ENCODE measurements at places on chromosomes 12 and 14.

DNA sequence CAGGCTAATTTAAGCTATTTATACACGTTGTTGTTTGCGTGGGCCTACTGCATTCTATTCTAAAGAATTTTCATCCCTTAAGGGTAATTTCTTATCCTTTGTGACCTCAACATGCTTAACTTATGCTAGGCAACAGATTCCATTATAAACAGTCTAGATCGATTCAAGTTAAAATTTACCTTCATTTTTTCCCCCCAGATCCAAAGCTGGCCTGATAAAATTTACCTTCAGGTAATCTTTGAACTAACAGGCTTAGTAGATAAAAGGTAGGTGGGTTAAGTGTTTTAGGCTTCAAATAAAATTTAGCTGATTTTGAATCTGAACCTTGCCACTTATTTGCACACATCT is 389 bp upstream of the CCNB1IP1 start:
- DNase-seq: no peak

DNA sequence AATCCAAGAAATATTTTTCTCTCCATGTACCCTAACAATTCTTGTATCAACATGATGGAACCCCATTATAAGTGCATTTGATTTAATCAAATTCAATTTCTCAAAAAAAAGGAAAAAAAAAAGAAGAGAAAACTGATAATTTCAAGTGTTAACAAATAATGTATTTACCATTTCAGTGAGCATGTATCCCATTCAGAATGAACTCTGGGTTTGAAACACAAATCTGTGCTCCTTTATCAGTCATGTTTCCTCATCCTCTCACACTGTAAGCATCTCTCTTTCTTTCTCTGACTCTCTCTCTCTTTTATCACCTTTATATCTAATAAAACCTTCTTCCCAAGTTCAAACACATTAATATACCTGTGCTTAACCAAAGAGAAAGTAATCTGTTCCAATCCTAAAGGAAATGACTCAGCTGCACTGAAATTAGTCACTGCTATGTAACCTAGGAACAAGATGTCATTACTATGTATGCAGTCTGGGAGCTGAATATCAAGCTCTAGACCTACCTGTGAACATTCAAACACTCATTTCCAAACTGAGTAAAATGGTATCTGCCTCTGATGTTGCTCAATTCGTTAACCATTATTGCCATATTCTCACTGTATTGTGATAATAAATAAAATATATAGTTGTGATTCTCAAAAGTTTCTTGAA is 135.0 kb upstream of the LRIG3 start:
- no peak for DNase-seq

GRCh38 chr14:93984070-93984469 is 7.7 kb upstream of the ASB2 start:
- DNase-seq: no peak

DNA sequence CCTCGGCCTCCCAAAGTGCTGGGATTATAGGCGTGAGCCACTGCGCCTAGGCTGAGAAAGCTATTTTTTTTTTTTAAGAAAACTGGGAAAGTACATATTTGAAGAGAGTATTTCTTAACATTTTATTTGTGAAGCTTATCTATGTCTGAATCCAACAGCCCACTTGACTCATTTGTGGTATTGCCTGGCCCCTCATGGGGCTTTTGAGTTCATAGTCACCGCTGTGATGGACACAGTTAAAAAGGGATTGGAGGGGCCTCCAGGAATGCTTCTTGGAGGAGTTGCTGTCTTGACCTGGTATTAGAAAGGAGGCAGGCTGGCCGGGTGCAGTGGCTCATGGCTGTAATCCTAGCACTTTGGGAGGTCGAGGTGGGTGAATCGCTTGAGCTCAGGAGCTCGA is 26.5 kb downstream of the BCL7A start:
- no peak for DNase-seq

DNA sequence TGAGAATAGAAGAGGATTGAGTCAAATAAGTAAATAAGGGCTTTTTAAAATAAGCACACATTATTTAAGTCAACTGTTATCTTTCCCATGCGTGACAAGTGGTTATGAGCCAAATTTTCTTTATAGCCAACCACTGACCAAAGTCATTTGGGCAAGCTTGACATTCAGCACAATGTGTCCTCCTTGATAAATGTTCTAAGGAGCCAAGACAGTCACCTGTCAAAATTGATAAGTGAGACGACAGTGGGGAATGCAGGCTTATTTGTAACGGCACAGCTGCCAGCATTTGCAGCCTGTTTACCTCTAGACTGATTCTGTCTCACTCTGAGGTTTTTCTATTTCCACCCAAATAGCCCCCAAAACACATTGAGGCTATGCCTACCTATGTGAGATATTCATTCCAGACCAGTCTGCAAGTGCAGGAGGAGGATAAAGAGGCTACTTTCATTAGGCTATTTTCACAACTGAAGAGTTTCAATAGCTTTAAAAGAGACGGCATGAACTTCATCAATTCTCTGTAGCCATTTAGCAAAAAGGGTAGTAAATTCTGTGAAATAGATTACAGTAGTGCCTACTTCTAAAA is 339.5 kb downstream of the PDZRN4 start:
- peak; percentile 97 for DNase-seq

- no peak for DNase-seq
Observed at GRCh38 chr14:23300687-23301223, 1.9 kb downstream of the PPP1R3E start.

- no peak for DNase-seq
Observed at GRCh38 chr14:26528415-26529182, 69.2 kb downstream of the NOVA1 start.

GRCh38 chr12:61530456-61530855 is 729.7 kb upstream of the USP15 start:
- no peak for DNase-seq

All from hematopoietic multipotent progenitor cell treated with erythropoietin and hydrocortisone succinate and interleukin-3 and kit ligand, for 6 days (in vitro differentiated cells).